SK-N-MC (cell line): ENCODE measurements at places on chromosomes 5 and 9.

DNA sequence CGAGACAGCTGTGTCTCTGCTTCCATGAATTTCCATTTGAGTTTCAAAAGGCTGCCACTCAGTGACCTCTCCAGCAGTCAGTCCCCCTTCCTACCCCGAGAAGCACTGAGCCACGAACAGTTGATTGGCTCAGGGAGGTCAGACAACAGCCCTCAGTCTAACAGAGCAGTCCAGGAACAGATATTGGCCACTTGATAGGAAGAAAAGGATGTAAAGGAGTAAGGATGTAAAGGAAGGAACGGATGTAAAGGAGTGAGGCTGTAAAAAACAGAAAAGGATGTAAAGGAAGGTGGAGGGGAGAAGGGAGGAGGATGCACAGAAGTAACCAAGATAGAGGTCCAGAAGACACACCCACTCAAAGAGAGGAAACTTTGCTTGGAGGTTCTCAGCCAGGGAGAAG, 3.2 kb upstream of the NR4A3 start:
- DNase-seq = no peak

GRCh38 chr5:1057485-1058082, 49.0 kb downstream of the NKD2 start:
- no peak for DNase-seq

GRCh38 chr9:135379540-135380267, 99.9 kb upstream of the PPP1R26 start:
- no peak for DNase-seq

- DNase-seq = no peak
Measured at GRCh38 chr9:133889584-133890301, 102.4 kb downstream of the VAV2 start.

GRCh38 chr5:33684496-33685159, 207.2 kb downstream of the ADAMTS12 start:
- DNase-seq = no peak

DNA sequence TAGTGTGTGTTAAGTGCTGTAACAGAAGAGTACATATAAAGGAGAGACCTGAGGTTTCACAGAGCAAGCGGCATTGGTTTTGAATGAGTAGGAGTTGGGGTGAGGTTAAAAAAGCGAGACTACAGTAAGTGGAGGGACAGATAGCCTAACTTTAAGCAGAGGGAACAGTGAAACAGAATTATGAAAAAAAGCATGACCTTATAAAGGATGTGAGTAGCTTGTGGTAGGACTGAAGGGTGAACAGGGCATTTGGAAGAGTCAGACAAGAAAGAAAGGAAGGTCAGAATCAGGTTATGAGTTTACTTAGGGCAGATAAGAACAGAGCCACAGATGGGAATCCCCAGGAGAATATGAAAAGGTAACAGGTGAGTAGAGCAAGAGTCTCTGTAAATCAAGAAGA, 22.5 kb downstream of the MSANTD3 start:
- DNase-seq = no peak

- no peak for DNase-seq
Measured at GRCh38 chr9:35759795-35760194, 5.7 kb upstream of the MSMP start.

- DNase-seq = no peak
Measured at GRCh38 chr5:175544108-175544511, 65.8 kb downstream of the SFXN1 start.

DNA sequence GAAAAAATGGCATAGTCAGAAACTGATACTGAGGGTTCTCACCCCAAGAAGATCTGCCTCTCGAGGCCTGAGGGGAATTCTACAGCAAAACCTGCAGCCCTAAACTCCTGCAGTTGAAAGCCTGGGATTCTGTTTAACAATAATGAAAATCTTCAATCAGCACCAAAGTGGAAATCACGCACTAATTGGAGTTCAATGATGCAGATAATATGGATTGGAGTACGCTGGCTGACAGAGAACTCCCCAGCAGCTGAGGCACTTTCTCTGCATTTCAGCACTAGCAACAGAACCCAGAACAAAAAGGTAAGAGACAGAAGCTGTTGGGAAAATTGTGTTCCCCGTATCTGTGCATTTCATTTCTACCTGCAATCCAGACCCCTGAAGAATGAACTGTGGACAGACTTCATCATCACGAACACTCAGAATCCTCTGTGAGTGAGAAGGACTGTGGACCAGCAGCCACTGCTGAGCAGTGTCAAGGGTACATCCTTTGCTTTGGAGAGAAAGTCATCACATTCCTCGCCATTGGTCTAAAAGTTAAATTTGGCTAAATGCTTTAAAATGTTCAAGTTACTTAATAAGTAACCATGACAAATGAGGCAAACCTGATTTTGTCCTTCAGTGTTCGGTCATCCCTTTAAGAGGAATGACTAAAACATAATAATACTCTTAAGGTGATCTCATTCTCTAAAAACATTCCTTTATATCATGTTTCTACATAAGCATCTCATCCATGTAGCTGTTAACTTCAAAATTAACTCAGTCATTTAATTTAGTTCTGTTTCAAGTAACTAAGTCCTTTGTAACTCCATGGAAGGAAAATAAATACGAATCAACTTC, 126.1 kb downstream of the GAS1 start:
- DNase-seq = no peak

- DNase-seq = no peak
Measured at GRCh38 chr5:31531543-31531887, 378 bp downstream of the DROSHA start.

GRCh38 chr5:14472986-14473567, 108.5 kb upstream of the OTULINL start:
- no peak for DNase-seq

- no peak for DNase-seq
Measured at GRCh38 chr5:134406390-134406789, 5.3 kb downstream of the CDKN2AIPNL start.

GRCh38 chr5:67192719-67193438, 3.7 kb downstream of the CD180 start:
- no peak for DNase-seq

DNA sequence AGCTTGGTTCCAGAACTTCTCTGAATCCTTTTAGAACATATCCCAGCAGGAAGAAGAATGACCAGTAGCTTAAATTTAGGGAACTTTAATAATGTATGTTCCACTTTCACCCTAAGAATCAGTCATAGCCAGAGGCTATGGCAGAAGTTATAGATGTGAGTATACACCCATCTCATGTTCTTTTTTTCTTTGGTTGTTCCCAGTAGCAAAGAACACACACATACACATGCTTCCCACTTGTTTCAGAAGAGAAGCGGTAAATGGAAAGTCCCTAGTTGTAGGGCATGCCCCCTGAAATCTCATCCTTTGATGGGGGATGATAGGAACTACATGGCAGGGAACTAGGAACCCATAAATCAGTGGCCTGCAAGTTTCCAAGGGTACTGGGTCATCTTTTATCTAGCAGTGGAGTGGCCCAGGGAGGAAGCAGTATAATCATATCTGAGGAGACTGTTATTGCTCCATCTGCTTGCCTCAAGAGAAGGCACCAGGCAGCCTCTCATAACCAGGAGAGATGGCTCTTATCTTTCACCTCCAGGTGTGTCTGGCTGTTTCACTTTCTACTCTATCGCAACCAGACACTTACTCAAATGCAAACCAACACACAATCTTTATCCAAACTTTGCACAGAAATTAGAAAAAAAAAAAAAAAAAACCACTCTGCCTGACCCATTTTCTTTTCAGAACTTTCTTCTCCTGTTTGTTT, 109.5 kb downstream of the SNCAIP start:
- no peak for DNase-seq

GRCh38 chr9:110298043-110298605, 39.5 kb downstream of the TXNDC8 start:
- no peak for DNase-seq

DNA sequence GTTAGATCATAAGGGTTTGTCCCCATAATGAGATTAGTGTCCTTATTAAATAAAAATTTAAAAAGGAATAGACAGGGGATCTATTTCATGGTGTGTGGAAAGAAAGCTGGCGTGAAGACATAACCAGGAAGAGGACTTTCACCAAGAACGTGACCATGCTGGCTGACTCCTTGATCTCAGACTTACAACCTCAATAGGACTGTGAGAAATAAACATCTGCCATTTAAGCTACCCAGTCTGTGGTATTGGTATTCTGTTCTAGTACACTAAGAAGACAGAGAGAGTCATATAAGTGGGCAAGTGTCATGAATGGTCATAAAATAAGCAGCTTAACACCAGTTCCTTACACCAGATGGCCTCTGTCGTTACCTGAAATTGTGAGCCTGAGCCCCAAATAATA, 259.4 kb upstream of the CCNG1 start:
- no peak for DNase-seq

DNA sequence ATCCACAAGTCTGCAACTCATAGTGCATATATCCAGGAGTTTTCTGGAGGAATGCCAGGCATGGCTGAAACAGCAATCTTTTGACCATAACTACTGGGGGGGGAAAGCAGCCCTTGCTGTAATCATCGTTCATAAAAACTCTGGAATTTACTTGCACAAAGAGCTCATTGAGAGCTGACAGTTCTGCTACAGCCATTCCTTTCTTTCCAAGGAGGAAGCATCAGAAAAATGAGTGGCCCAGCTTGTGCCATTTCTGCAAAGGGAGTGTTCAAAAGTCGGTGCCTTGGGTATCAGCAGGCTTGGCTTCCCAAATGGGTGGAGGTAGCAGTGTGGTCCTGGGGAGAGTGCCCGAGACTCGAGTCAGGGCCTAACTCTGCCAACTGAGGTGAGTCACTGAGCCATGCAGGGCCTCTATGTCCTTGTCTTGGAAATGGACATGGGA, 101.5 kb downstream of the GCNT1 start:
- no peak for DNase-seq

DNA sequence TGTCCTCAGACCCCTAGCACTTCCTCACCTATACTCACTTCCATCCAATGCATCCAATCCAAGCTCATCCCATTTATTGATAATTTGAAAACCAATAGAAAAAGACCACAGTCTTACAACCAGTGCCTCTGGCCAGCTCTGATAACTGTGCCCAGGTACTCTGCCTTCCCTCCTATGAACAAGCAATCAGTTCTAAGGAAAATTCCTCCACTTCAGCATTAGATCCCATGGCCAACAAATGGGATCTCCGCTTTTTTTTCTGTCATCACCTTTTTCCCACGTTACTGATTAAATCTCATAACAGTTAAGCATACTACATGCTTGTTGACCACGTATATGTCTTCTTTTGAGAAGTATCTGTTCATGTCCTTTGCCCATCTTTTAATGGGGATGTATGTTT, 41.7 kb upstream of the GLIS3 start:
- DNase-seq = no peak

GRCh38 chr9:34644766-34645314, 1.6 kb upstream of the GALT start:
- DNase-seq = no peak

GRCh38 chr9:137053944-137054931, at the start of gene ENTPD2:
Gene ENTPD2 (minus strand): TSS chr9:137054061. CDS start chr9:137053997, 64 bp downstream.
- no peak for DNase-seq

DNA sequence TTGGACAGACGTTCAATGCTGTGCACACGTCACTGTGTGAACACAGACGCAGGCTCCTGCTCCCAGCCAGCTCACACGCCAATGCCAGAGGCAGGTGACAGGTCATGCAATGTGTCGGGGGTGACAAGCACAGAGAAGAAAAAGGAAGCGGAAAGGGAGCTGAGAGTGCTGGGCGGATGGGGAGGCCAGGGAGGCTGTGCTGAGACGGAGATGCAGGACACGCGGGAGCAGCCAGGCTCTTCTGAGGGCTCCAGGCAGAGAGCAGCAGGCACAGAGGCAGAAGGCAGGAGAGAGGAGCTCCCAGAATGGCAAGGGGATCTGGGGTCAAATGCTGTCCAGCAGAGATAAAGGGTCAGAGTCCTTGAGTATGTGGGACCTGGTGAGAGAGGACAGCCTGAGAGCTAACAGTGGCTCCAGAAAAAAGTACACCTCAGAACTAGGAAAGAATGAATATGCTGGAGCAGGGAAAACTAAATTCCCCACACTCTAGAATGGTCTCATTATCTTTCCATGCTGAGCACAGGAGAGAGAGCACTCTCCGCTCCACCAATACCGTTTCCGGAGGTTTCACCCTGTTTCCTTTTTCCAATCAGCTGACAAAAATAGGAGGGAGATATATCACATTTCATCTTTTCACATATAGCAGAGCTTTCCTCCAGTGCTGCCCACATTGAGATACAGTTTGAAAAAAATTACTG, 32.8 kb upstream of the NSMF start:
- DNase-seq = peak; percentile 8

DNA sequence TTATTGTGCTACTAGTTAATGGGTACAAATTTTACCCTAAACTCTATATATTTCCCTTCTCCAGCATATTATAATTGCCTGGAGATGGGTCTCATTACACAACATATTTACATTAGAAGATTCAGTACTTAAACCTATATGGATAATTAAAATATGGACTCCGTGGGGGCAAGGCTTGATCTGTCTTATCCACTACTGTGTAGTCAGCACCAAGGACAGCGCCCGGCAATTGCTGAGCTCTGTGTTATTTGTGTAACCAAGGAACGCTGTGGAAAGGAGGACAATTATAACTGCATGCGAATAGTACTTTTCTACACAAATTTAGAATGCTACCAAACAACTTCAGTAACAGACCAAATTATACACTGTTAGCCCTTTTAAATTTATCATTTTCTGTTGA, 77.7 kb downstream of the DNAH5 start:
- peak; percentile 24 for DNase-seq
